ENCODE measurements at places on chromosomes 1 and 21.

DNA sequence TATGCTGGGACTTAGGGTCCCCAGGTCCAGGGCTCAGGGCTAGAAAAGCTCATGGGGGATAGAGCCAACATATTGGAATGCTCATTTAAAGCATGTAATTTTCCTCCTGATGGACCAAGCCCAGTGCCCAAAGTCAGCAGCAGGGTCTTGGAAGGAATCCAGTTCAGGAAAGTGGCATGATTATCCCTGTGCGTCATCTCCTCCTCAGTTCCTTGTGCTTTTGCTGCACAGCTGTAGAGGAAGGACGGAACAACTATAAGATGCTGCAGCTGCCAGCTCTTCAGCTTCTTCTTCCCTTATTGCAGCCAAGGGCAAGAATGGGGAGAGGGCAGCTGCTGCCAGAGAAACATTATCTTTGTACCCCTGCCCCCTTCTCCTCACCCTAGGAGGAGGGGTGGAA, 58.4 kb downstream of the OVGP1 start:
- no peak for DNase-seq

DNA sequence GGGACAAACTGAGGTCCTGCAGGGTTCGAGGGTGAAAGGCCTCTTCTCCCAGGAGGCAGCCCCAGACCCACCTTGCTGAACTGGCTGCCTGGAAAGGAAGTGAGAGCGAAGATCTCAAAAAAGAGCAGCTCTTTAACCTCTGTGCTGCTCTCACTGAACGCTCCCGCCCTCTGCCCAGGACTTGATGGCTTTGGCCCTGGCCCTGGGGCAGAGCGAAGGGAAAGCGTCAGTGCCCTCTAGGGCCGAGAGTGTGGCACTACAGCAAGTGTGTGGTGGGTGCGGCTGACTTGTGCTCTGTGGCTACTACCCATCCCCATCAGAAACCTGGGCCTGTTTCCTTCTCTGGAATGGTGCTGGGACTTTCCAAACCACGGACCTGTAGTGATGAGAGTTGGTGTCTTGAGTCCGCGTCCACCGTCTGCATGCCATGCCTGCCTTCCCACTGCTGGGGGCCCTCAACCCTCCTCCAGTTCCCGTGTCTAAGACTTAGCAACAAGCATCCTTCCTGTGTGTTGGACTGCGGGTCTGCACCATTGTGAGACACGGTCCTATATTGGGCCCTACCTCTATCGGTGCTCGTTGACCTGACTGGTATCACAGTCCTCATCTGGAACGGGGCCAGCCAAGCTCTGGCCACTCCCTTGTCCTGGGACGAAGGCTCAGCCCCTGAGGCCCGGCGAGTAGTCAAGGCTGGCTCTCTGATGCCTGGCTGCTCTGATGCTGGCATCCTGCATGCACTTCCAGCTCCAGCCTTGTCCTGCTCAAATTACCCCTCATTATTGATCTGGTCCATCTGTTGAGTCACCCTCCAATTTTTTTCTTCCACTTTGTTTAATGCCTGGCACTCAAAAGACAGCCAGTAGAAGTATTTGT, 180.3 kb downstream of the DISC1 start:
- peak; percentile 67 for DNase-seq

- no peak for DNase-seq
Measured at GRCh38 chr1:212503714-212504113, 71.0 kb downstream of the NENF start.

GRCh38 chr1:170623171-170623570, 40.8 kb upstream of the PRRX1 start:
- no peak for DNase-seq

GRCh38 chr1:39943471-39944290, 11.3 kb upstream of the MFSD2A start:
- no peak for DNase-seq

DNA sequence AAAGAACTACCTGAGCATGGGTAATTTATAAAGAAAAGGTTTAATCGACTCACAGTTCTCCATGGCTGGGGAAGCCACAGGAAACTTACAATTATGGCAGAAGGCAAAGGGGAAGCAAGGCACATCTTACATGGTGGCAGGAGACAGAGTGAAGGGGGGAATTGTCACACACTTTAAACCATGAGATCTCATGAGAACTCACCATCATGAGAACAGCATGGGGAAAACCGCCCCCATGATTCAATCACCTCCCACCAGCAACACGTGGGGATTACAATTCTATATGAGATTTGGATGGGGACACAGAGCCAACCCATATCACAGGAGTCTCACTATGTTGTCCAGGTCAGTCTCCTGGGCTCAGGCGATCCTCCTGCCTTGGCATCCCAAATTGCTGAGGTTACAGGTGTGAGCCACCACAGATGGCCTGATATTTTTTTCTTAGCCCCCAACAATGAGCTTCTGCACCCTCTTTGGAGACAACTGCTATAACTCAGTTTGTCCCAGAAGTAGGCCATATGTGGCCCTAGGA, 22.5 kb upstream of the MORC3 start:
- no peak for DNase-seq

- DNase-seq: no peak
Measured at GRCh38 chr1:5099558-5099957, 445.1 kb downstream of the AJAP1 start.

- DNase-seq: no peak
Measured at GRCh38 chr1:5865774-5866173, 126.5 kb downstream of the NPHP4 start.

GRCh38 chr1:240199758-240200645, 108.3 kb downstream of the FMN2 start:
- no peak for DNase-seq

GRCh38 chr21:31161157-31161556, 122.9 kb upstream of the KRTAP19-8 start:
- no peak for DNase-seq

DNA sequence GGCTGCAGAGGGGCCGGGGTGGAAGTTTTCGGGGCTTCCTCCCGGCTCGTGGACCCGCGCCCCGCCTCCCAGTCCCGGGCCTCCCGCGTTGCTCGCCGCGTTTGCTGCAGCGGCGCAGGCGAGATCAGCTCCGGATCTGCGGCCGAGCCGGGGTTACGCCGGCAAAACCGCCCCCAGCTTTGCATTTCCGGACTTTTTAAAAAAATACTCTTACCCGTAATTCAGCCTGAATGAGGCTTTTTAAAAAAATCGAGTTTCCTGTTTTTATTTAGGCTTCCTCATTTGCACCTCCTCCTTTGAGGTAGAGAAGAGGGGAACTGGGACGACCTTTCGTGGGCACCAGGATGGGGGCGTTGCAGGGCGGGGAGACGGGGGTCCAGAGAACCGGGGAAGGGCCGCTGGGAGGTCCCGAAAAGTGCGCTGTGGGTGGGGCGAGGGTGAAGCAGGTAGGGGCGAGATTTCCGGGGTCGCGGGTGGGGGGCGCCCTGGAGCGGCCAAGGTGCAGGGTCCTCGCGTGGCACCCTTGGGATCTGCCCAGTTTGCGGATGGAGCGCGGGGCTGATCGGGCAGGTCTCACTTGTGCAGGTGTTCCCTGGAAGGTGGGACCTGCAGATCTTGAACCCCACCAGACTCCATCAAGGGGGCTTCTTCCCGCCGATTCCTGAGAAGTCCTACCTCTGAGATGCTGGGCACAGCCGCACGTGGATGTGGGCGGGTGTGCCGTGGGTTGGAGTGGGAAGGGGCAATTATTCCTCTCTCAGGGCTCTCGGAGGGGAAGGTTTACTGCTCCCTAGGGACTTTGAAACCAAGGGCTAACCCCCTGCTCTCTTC, 1.1 kb downstream of the PIK3CD start:
- DNase-seq: no peak

DNA sequence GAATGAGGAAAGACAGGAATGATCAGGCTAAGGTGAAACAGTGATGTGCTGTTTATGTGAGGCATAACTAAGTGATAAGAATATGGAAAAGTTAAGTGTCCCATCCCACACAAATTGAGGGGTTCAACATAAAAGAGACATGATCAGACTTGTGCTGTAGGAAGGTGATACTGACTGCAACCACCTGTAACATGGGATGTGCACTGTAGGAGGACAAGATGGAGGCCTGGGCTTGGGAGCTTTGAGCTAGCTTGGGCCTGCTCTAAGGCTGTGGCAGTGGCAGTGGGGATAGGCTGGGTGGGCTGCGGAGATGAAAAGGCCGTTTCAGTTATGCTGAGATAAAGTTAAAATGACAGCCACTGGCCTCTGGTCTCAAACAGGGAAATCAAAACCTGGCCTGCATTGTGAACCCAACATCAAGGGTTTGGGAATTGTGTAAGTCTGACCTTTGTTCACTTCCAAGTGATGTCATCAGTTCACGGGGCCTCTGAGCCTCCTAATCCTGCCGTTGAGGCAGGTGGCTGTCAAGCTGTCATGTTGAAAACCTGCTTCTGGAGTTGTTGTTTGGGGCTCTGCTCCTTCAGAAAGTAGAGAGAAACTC, 61.2 kb upstream of the TENT5C start:
- DNase-seq: no peak
